ENCODE measurements at places on chromosomes 5 and 9.

- no peak for DNase-seq
Observed at GRCh38 chr5:142602720-142603245, 83.1 kb downstream of the FGF1 start.

GRCh38 chr9:1460143-1460769, 410.1 kb downstream of the DMRT2 start:
- peak; percentile 28 for DNase-seq

DNA sequence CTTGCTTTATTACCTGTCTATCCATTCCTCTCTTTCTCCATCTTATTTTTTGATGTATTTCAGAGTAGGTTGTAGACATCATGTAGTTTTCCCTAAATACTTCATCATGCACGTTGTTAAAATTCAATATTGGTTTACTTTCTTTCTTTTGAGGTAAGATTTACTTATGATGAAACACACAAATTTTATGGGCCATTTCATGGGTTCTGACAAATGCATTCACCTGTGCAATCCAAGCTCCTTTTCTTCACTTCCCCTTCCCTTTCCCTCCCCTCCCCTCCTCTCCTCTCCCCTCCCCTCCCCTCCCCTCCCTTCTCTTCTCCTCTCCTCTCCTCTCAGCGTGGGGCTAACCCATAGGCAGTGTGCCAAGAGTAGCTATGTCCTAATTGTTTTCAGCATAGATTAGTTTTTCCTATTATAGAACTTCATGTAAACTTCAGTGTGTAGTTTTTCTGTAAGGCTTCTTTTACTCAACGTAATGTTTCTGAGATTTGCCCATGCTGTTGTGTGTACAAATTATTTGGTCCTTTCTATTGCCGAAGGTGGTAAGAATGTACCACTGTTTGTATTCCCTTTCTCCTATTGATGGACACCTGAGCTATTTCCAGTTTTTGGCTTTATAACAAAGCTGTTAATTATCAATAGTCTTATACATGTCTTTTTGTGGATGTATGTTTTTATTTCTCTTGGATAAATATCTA, 92.9 kb upstream of the CLINT1 start:
- no peak for DNase-seq

DNA sequence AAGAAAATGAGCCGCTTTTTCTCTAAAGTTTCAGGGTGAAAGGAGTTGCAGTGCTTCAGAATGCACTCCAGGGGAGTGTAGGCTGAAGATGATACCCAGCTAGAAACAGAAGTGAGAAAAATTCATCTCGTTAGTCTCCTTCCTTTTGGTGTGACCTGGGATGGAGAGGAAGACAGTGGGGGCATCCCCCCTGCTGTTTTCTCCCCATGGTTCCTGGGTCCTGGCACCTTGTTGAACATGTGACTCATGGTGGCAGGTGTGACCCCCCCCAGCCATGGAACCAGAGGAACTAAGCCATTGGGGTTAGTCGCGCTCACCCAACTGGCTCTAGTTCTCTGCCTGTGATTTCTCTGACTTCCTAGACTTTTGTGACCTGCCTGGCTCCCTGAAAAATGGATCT, 424.6 kb downstream of the CSNK1G3 start:
- no peak for DNase-seq

- DNase-seq = no peak
Observed at GRCh38 chr9:89225991-89226471, 47.4 kb upstream of the SHC3 start.

DNA sequence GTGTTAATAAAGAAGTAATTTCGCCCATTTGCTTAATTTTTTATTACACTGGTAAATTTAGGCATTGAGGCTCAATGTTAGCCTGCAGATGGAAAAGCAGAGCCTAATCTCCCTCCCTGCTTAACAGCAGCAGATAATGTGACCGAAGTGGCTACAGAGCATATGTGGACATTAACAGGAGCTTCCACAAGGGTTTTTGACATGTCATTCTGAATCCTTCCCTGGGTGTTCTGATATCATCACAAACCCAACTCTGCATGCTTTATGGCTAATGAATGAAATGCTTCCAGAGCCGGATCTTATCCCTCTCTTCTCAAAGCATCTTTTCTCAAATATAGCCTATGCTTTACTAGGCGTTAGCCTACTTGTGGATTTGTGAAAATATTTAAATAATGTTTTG, 208.6 kb downstream of the CAAP1 start:
- no peak for DNase-seq

DNA sequence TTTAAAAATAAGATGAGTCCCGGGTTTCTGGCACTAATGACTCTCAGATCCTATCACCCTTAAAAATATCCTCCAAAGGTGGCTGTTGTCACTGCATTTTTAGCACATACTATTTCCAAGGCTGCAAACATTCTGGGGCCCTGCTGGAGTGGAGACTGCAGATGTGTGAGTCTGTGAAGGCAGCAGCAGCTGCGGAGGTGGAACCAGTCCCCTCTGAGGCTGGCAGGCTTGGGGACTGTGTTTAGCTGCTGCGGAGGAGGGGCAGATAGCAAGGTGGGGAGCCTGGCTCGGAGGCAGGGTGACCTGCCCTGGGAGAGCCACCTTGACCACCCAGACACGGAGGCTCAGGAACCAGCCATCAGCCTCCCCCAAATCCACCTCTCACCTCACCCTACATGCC, 77.0 kb downstream of the C5orf15 start:
- no peak for DNase-seq

DNA sequence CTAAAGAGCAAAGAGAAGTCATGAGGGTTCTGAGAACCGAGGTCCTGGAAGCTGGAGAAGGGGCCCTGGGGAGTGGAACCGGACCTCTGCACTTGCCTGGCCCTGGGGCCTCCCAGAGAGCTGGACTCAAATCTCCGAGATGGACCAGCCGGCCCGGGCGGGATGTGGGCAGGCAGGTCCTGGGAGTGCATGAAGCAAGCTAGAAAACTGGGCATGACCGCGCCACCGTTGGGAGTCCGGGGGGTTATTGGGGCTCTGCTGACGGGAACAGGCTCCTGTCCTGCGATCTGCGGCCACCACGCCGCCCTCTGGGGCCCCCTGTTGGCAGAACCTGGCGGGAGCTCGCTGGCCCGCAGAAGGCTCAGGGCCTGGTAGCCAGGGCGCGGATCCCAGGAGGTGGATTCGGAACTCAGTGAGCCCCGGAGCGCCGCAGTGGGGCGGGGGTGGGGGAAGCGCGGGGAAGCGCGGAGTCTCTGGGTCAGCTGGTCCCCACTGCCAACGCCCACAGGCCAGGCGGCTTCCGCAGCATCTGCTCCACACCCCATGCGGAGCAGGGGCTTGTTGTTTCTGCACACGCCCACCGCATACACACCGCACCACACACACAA, 150.6 kb downstream of the ERCC6L2 start:
- DNase-seq = peak; percentile 79

DNA sequence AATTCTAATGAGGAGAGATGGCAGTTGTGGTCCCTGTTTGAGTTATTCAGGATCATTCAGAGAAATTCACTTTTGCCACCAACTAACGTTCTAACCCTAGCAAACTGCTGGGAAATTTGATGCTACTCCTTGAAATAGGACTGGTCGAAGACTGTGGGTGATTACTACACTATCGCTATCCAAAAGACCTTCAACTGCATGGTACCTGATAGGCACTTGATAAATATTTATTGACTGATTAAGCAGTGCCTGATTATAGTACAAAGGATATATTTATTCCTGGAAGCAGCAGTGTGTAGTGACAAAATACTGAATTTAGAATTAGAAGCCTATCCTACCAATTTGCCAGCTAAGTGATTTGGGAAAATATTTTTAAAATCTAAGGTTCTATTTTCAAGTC, 14.1 kb upstream of the MAP3K1 start:
- no peak for DNase-seq

GRCh38 chr9:72256931-72257330, 107.7 kb downstream of the GDA start:
- DNase-seq = no peak

- DNase-seq = no peak
Observed at GRCh38 chr5:37308793-37309192, 59.6 kb upstream of the CPLANE1 start.

GRCh38 chr5:154740957-154741356, 14.2 kb upstream of the LARP1 start:
- no peak for DNase-seq

DNA sequence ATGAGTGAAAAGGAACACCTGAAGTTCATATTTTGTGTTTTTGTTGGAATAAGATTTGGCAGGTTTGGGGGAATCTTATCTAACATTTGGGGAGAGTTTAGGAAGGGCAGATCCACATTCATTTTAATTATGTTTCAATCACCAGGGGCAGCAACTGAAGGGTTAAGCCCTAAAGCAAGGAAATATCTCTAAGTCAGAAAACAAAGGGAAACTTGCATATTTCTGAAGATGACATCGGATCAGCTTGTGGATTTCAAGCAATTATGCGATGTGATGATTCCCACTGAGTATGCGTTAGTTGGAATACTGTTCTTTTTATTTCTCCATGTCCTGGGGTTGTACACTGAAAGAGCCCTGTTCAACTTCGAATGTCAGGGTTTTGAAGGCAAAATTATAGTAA, 59.8 kb upstream of the NFIB start:
- no peak for DNase-seq

- no peak for DNase-seq
Observed at GRCh38 chr9:99103901-99104458, 933 bp upstream of the TGFBR1 start.

DNA sequence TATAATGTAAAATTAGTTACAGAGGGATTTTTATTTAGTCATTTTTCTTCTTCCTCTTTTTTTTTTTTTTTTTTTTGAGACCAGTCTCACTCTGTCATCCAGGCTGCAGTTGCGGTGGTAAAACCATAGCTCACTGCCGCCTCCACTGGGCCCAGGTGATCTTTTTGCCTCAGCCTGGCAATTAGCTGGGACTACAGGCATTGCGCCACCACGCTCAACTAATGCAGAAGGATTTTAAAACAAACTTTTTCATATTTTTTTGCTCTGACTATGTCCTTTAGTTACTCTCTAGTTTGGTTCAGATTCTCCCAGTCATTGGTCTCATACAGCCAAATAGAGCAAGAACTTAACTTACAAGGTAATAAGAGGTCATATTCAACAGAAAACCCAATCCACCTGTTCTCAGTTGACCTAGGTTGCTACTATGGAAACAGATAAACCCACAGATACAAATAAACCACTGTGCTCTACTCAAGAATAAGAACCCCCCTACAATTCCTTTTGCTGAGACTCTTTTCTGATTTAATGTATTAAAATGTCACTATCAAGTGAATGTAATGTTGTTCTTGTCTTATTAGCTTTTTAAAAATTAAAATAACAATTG, 50.1 kb upstream of the TTC39B start:
- DNase-seq = peak; percentile 10

GRCh38 chr5:102295534-102296177, 428 bp downstream of the SLCO4C1 start:
- DNase-seq = peak; percentile 17

DNA sequence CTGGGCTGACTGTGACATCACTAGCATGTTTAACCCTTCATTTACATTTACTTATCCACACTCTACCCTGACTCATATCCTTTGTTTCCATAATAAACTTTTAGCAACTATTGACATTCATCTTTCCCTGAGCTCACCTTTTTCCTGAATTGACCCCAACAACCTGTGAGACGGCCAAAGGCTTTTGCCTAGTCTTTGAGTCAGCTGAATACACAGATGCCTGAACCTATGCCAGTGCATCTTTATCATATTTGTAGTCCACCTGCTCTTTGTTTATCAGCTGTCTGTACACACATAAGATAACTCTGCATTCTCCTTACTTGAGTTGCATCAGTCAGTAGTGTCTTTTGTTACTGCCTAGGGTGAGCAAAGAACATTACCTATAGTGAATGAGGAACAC, 128.5 kb upstream of the HMHB1 start:
- no peak for DNase-seq

DNA sequence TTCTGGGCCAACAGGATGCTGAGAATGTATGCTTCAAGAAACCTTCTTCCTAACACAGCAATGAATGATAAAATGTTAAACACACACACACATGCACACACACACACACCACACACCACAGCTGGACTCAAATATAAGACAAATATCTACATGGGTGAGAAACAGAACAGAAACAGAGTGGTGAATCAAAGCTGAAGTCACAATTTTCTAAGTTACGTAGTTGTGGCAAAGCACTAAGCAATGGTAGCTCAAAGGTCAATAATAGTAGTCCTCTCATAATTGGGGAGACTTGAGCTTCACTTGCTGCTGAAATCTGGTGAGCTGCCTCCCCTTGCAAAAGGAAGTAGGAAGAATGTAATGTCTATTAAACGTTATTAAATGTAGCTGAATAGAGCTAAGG, 33.7 kb upstream of the ITGA1 start:
- DNase-seq = no peak

DNA sequence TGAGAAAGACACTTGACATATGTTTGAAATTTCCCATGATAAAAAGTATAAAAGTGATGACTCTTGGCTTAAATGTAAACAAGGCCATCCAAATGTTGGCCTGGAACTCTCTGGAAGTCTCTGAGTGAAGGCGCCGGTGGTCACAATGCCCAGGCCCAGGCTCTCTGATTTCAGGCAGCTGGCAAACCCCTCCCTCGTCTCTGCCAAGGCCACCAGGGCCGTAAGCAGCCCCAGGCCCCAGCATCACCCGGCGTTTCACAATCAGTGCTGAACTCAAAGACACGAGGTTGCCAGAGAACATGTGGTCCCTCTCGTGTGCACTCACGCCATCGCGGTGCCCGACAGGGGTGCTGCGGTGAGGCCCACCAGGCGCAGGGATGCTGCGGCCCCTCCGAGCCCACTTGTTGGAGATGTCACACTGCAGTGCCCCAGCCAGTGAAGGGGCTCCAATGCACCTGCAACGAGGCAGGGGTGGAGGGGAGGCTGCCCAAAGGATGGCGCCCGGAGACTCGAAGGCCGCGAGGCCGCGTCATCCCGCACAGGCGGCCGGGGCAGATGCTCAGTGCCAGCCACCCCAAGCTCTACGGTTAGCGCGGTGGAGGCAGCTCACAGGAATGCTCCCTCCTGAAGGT, 15.0 kb downstream of the LPCAT1 start:
- DNase-seq = no peak

- no peak for DNase-seq
Observed at GRCh38 chr5:43771611-43772031, 168.6 kb downstream of the NNT start.

- DNase-seq = no peak
Observed at GRCh38 chr5:111668477-111669414, 88.2 kb downstream of the NREP start.
